ENCODE measurements at places on chromosomes 11 and 22. TPM values are rescaled to one million over a fixed set of nuclear protein-coding genes. Genes with fewer than 3 reads are reported as not detected.
A peak's percentile ranks its signal among the peaks of the same experiment; 100 is the strongest.

DNA sequence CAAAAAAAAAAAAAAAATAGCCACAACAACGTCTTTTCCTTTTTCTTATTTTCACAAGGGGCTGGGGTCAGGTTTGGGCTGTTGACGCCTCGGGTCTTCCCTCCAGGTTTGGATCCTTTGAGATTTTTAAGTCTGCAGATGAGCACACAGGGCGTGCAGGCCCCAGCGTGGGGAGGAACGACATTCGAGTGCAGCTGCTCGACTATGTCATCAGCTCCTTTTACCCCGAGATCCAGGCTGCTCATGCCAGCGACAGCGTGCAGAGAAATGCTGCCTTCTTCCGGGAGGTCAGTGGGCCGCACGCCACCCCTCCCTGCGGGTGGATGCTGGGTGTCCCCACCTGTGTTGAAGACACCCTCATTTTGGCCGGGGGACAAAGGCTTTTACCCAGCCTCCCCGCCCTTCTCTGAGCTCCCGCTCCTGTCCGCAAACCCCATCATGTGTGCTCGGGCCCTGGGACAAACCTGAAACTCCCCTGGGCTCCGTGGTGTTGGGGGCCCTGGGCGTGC is 7.7 kb downstream of the SELENOO start:
- no peak overlapping the region for H3K4me3 ChIP-seq
- no peaks in the 10 kb centered on the region for H3K36me3 ChIP-seq
- DNase-seq: no peak
- peaks cover 30% of the 10 kb centered on the region for H3K4me1 ChIP-seq
- H3K27me3 ChIP-seq: no peaks in the 10 kb centered on the region

- peaks cover 3% of the 10 kb centered on the region for H3K27me3 ChIP-seq
- H3K4me1 ChIP-seq: no peaks in the 10 kb centered on the region
- DNase-seq: no peak
- H3K36me3 ChIP-seq: no peaks in the 10 kb centered on the region
Measured at GRCh38 chr11:116536416-116536815, 236.4 kb downstream of the BUD13 start.

- H3K4me1 ChIP-seq: peaks cover 11% of the 10 kb centered on the region
- DNase-seq: no peak
- H3K27ac ChIP-seq: peak overlapping the region; percentile 20
- peaks cover 2% of the 10 kb centered on the region for H3K36me3 ChIP-seq
- no peak overlapping the region for H3K4me3 ChIP-seq
Measured at GRCh38 chr11:8699903-8700302, 17.3 kb downstream of the RPL27A start.

DNA sequence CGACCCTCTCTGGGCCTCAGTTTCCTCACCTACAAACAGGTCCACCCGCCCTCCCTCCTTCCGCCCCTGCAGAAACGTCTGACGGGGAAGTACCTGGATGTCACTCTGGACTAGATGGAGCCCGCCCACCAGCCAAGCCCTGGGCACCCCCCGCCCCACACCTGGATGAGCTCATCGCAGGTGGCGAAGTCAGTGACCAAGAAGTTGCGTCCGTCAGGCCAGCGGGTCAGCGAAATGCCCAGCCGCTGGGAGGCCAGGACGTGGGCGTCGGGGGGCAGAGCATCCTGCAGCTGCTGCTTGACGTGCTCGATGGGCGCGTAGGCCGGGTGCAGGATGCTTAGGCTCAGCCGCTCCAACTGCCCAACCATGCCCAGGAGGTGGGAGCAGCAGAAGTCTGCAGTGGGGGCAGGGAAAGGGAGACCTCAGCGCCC is 897 bp downstream of the PNPLA5 start:
- no peaks in the 10 kb centered on the region for H3K4me1 ChIP-seq
- no peak overlapping the region for H3K27ac ChIP-seq
- DNase-seq: no peak
- no peaks in the 10 kb centered on the region for H3K36me3 ChIP-seq

- H3K4me1 ChIP-seq: peaks cover 3% of the 10 kb centered on the region
- no peak for DNase-seq
- no peaks in the 10 kb centered on the region for H3K27me3 ChIP-seq
- H3K4me3 ChIP-seq: no peak overlapping the region
- no peaks in the 10 kb centered on the region for H3K36me3 ChIP-seq
Measured at GRCh38 chr11:126588630-126589491, 233.4 kb downstream of the ST3GAL4 start.

FCHSD2 gene
- 6.6 TPM for total RNA-seq

DNA sequence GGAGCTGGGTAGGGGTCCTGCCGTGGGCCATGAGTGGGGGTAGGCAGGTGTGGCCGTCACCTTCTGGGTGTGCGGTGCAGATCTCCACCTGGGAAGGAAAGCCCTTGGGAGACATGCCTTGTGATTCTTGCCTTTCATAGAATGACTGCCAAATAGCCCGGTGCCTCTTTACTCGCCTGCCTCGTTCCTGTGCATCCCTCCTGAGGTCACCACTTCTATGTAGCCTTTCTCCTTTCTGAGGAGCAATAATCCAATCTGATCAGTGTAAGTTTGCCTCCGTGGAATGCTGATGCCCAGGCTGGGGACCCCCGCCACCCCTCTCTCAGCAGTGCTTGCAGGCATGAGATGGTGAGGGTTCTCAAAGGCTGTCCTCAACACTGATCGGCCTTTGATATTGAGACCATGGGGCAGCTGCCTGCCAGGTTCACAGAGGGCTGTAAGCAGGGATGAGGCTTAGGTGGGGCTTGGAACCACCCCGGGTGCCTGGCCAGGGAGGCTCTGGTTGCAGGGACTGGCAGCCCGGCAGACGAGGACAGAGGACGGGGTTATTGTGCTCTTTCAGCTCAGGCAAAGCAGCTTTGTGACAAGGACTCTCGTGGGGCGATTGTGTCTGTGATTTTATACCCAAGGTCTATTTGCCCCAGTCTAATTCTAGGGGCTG is 86.1 kb upstream of the WNT7B start:
- no peaks in the 10 kb centered on the region for H3K36me3 ChIP-seq
- H3K27ac ChIP-seq: peak overlapping the region; percentile 98
- DNase-seq: peak; percentile 66
- H3K4me1 ChIP-seq: peaks cover 81% of the 10 kb centered on the region

GRCh38 chr11:13261591-13262061 is 16.0 kb upstream of the BMAL1 start:
- no peaks in the 10 kb centered on the region for H3K36me3 ChIP-seq
- no peak for DNase-seq
- H3K27me3 ChIP-seq: no peaks in the 10 kb centered on the region
- H3K27ac ChIP-seq: peak overlapping the region; percentile 57
- H3K4me3 ChIP-seq: no peak overlapping the region

OR5M3 gene
- total RNA-seq: not detected

GRCh38 chr11:95033051-95033450 is 8.0 kb downstream of the KDM4E start:
- DNase-seq: no peak
- H3K4me1 ChIP-seq: no peaks in the 10 kb centered on the region
- no peaks in the 10 kb centered on the region for H3K27me3 ChIP-seq
- H3K4me3 ChIP-seq: no peak overlapping the region
- no peaks in the 10 kb centered on the region for H3K36me3 ChIP-seq

GRCh38 chr11:119192111-119192510 is 6.8 kb downstream of the NHERF4 start:
- H3K27me3 ChIP-seq: no peaks in the 10 kb centered on the region
- H3K4me3 ChIP-seq: no peak overlapping the region
- DNase-seq: no peak
- no peaks in the 10 kb centered on the region for H3K36me3 ChIP-seq

TMEM258 gene
- total RNA-seq: 36.5 TPM

CNGA4 gene
- not detected for total RNA-seq

CCDC157 gene
- 0.41 TPM for total RNA-seq

DNA sequence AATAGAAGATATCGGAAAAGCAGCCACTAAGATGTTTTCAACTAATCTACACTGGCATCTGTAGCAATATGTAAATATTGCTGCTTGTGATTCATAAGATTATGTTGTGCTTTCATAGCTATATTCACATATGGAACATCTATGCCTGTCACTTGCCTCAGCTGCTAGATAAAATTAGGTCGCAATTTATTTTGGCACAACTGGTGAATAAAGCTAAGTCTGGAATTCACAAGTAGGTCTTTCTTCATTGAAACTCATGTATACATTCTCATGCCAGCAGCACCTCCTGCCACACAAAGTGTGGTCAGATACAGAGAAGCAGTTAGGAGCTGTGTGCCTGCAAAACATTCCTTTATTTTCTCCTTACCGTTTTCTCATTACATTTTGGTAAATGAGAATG is 543.3 kb upstream of the CHORDC1 start:
- no peaks in the 10 kb centered on the region for H3K4me1 ChIP-seq
- H3K27ac ChIP-seq: no peak overlapping the region
- no peaks in the 10 kb centered on the region for H3K27me3 ChIP-seq
- DNase-seq: no peak
- no peaks in the 10 kb centered on the region for H3K36me3 ChIP-seq

- H3K4me3 ChIP-seq: no peak overlapping the region
- no peaks in the 10 kb centered on the region for H3K27me3 ChIP-seq
- DNase-seq: no peak
- H3K27ac ChIP-seq: no peak overlapping the region
- no peaks in the 10 kb centered on the region for H3K36me3 ChIP-seq
- H3K4me1 ChIP-seq: no peaks in the 10 kb centered on the region
Measured at GRCh38 chr11:97325693-97326092, 935.9 kb downstream of the JRKL start.

DNA sequence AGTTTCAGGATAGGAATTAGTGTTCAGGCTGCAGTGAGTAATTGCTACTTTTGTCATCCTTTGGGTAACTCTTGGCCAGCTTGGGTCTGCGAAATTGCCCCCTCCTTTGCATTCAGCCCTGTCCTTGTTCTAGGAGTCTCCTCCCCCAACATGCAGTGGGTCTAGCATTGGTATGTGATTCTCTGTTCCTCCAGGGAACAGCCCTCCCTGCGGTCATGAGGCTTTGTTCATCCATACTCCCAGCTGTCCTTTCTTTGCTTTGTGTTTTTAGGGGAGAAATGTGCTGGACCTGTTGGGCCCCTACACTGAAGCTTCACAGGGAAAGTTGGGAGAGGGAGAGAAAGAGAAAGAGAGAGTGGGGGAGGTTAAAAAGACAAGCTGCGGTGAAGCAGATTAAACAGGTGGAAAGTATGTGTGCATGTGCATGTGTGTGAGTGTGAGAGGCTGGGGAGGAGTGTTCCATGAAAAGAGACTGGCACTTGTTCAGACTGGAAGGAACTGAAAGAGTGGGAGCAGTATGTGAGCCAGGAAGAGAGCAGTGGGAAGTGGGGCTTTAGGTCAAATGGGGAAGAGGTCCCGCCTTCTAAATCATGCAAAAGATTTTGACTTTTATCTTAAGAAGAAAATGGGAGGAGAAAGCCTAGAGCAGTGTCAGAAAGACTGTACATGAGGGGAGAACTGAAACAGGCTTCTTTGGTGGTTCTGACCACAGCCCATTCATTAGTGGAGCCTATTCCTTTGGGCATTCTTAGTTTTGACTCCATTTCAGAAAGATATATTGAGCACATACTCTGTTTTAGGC is 17.9 kb upstream of the SESN3 start:
- no peaks in the 10 kb centered on the region for H3K36me3 ChIP-seq
- no peak for DNase-seq
- H3K4me3 ChIP-seq: no peak overlapping the region
- no peak overlapping the region for H3K27ac ChIP-seq
- peaks cover under 1% of the 10 kb centered on the region for H3K4me1 ChIP-seq
- no peaks in the 10 kb centered on the region for H3K27me3 ChIP-seq

- no peaks in the 10 kb centered on the region for H3K4me1 ChIP-seq
- H3K36me3 ChIP-seq: no peaks in the 10 kb centered on the region
- no peak for DNase-seq
Measured at GRCh38 chr11:43282607-43283440, 29.0 kb upstream of the API5 start.

GRCh38 chr11:119505861-119506260 is 82.9 kb upstream of the THY1 start:
- DNase-seq: no peak
- no peaks in the 10 kb centered on the region for H3K36me3 ChIP-seq
- H3K27ac ChIP-seq: no peak overlapping the region
- H3K4me3 ChIP-seq: no peak overlapping the region
- no peaks in the 10 kb centered on the region for H3K27me3 ChIP-seq

GRCh38 chr22:37043209-37043827 is 8.2 kb upstream of the KCTD17 start:
- DNase-seq: no peak
- no peaks in the 10 kb centered on the region for H3K4me1 ChIP-seq
- peaks cover 2% of the 10 kb centered on the region for H3K27me3 ChIP-seq
- no peaks in the 10 kb centered on the region for H3K36me3 ChIP-seq
- no peak overlapping the region for H3K27ac ChIP-seq

INS gene
- total RNA-seq: not detected

DNA sequence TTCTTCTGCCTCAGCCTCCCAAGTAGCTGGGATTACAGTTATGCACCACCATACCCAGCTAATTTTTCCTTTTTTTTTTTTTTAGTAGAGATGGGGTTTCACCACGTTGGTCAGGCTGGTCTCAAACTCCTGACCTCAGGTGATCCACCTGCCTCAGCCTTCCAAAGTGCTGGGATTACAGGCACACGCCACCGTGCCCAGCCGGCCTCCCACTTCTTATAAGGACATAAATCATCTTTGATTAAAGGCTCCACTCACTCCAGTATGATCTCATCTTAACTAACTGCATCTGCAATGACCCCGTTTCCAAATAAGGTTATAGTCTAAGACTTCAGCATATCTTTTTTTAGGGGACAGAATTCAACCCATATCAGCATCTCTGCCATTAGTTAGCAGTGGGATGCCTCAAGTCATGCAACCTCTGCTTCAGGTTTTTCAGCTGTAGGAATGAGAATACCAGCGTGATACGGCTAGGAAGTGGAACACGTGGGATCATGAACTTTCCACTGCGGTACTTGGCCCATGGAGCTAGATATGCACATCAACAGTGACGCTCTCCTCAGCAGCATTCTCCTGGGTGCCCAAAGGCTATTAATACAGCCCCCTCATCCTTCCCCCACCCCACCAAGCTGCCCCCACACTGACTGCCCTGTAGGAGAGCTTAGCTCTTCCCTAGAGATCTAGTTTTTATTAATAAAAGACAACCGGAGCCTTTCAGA is 41.4 kb downstream of the MCHR1 start:
- no peak for DNase-seq
- no peaks in the 10 kb centered on the region for H3K27me3 ChIP-seq
- H3K27ac ChIP-seq: no peak overlapping the region
- H3K36me3 ChIP-seq: no peaks in the 10 kb centered on the region

- H3K4me3 ChIP-seq: no peak overlapping the region
- H3K36me3 ChIP-seq: no peaks in the 10 kb centered on the region
Measured at GRCh38 chr11:16363706-16364105, 7.4 kb upstream of the SOX6 start.

GRCh38 chr22:30097861-30098260 is 17.6 kb downstream of the HORMAD2 start:
- no peak overlapping the region for H3K27ac ChIP-seq
- DNase-seq: no peak
- no peaks in the 10 kb centered on the region for H3K36me3 ChIP-seq
- peaks cover 8% of the 10 kb centered on the region for H3K27me3 ChIP-seq
- H3K4me3 ChIP-seq: no peak overlapping the region

BDNF gene
- total RNA-seq: not detected

SSH3 gene
- total RNA-seq: 16.3 TPM

- no peak for DNase-seq
- H3K27me3 ChIP-seq: no peaks in the 10 kb centered on the region
- H3K36me3 ChIP-seq: no peaks in the 10 kb centered on the region
- H3K4me1 ChIP-seq: peaks cover 49% of the 10 kb centered on the region
Measured at GRCh38 chr11:34353881-34354280, 3.9 kb downstream of the ABTB2 start.

ARHGAP20 gene
- 0.72 TPM for total RNA-seq

- H3K36me3 ChIP-seq: no peaks in the 10 kb centered on the region
- H3K27ac ChIP-seq: no peak overlapping the region
- DNase-seq: no peak
- no peak overlapping the region for H3K4me3 ChIP-seq
- H3K4me1 ChIP-seq: peaks cover 8% of the 10 kb centered on the region
Measured at GRCh38 chr11:77446911-77447629, 26.8 kb downstream of the PAK1 start.

Data from gastrocnemius medialis (tissue), 4 donors.